RKO (cell line): ENCODE measurements at places on chromosomes 12 and 14.

GRCh38 chr12:45637242-45637641, 92.3 kb upstream of the ARID2 start:
- no peak for DNase-seq

DNA sequence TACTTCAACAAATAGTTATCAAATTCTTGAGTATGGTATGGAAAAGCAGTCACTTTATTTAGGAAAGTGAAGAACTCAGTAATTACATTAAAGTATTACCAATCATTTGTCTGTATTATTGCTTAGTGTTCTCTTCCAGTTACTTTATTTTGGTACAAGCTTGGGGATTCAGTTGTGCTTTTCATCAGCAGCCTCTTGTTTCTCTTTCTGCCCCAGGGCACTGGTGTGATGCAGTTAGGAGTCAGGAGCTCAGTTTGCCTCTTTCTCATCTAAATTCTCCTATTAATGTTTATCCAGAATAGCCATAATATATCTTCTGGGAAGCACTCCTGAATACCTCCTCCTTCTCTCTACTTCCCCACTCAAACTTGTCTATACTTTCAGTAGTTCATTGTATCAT, 25.7 kb downstream of the PMCH start:
- DNase-seq, result no peak

DNA sequence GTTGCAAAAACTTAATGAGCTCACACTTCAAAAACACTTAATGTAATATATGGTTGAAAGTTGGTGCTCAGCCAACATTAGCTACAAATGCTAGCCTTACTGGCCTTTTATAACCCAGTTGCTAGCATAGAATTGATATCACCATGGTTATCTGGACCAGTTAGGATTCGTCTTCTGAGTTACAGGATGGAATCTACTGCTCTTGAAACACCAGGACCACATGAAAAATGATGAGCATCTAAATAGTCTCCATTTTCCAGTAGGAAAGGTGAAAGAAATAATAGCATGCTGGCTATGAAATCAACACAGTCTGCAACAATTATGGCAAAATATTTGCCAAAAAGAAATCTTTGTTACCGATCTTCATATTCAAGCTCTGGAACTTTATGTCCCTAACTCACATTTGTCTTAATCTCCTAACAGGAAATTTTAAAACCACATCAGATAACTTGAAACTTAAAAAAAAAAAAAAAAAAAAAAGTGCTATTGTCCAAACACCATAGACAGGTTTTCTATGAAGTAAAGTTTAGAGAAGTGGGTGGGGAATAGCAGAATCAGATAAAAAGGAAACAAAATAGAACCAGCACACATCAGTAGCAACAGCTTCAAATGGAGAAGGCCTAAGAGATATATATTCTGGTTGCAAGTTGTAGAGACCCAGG, 12.6 kb upstream of the CD69 start:
- no peak for DNase-seq

- DNase-seq, result no peak
These were observed 5.4 kb downstream of the TXNRD1 start for GRCh38 chr12:104220931-104221330.

- no peak for DNase-seq
These were observed 21.8 kb downstream of the DHX37 start for GRCh38 chr12:124967016-124967739.

DNA sequence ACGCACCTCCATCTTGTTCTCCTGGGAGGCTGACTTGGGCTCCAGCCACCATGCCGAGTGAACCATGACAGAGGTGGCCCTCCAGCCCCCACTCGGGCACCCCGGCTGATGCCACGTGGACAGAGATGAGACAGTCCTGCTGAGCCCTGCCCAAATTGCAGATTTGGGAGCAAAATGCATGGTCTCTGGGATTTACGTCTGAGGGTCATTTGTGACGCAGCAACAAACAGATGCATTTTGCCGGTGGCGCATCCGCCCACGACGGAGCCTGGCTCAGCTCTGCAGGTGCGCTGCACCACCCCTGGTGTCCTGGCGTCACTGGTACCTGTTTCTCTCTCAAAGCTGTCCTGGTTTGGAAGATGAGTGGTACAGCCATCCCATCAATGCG, 31.1 kb upstream of the INF2 start:
- no peak for DNase-seq

DNA sequence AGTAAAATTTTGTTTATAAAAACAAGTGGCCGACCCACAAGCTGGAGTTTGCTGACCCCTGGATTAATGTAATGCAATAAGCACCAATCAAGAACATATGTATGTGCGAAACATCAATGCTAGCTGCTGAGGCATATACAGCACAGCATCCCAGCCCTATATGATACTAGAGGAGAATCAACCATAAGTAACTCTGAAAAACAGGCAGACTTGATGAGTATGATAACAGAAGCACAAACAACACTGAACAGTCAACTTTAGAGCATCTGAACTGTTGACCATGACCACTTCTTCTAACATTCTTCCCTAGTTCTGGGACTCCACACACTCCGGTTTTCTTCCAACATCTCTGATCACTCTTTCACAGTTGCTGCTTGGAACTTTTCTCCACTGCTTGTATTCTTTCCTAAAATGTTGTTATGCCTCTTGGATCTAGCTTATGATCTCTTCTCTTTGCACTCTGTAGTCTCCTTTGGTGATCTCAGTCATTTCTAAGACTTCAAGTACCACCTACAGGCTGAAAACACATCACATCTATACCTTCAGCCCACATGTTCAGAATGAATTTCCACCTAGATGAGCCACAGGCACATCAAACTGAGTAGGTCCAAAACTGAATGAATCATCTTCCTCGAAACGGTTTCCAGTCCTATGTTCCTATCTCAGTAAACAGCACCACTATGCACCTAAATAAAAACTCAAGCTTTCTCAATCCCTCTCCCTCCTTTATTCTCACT, 57.2 kb downstream of the STXBP6 start:
- DNase-seq, result no peak

GRCh38 chr14:93975791-93976476, 436 bp downstream of the ASB2 start:
- DNase-seq, result no peak

DNA sequence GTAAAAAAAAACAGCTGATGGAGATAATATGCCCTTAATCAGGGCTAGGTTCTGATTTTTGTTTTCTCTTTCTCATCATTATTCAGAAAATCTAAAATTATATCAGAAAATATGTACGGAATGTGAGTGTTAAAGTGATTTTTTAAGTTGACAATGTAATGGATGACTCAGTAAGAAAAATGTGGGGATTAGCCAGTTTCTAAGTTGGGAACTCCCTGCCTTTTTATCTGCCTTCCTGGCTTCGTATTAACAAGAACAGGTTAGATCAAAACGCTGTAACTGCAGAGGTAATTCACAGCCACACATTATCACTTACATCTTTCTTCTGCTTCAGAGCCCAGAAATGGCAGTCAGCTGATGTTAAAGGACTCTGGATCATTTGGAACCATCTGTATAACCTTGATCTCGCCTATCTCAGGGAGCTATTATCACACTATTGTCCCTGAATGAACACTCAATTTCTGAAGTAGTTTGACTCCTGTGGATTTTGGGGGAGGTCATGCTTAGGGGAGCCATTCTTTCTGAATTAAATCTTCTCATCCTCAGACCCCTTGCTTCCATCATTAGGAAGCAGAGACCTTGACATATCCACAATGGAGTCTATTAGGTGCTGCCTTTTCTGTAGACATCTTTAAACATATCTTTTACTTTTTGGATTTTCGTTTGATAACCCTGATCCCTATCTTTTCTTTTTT, 135.7 kb upstream of the SLC16A7 start:
- DNase-seq, result no peak

GRCh38 chr12:32265951-32266350, 133.4 kb upstream of the FGD4 start:
- no peak for DNase-seq

GRCh38 chr12:96427269-96427729, 27.1 kb upstream of the CDK17 start:
- DNase-seq, result peak; percentile 100

- DNase-seq, result peak; percentile 96
These were observed 78.2 kb downstream of the PHLDA1 start for GRCh38 chr12:75953312-75953906.

- no peak for DNase-seq
These were observed 10.8 kb downstream of the SDSL start for GRCh38 chr12:113432986-113433385.

DNA sequence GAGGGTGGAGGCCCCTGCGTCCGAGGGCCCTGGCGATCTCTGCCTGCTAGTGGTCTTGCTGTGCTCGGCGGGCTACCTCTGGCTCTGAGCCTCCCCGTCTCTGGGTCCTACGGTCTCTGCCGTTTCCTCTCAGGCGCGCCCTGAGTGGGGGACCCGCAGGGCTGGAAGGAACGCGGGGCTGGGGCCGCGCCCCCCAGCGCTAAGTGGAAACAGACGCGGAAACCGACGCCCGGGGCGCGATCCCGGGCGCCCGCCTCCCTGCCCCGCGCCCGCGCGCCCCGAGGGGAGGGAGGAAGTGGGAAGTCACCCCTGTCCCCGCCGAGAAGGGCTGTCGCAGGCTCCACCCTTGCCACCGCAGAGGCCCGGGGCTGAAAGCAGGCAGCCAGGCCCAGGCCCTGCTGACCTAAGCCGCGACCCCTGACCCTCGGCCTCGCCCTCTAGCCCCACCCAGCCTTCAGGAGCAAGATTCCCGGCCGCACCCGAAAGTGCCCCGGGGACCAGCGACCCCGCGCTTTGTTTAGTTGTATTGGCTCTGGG, 831 bp downstream of the CRIP1 start:
- no peak for DNase-seq

GRCh38 chr12:52033446-52034140, 17.6 kb upstream of the NR4A1 start:
- no peak for DNase-seq

GRCh38 chr14:85444635-85445034, 85.3 kb upstream of the FLRT2 start:
- DNase-seq, result no peak

DNA sequence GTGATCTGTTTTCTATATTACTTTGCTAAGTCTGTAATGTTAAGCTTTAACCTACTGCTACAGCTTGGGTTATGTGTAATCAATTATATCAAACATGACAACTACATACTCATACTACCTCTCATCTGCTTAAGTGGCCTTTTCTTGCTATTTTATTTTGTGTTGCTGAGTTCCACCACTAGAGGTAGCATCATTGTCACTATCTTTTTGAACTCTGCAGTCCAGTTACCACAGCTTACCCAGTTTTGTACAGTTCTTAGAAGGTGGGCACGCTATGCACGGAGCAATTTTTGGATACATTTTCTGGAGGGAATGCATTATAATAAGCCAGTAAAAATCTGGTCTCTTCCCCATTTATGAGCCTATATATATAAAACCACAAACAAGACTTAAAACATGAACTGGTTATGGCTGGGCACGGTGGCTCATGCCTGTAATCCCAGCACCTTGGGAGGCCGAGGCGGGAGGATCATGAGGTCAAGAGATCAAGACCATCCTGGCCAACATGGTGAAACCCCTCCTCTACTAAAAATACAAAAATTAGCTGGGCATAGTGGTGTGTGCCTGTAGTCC, 48.5 kb downstream of the SAV1 start:
- peak; percentile 62 for DNase-seq

DNA sequence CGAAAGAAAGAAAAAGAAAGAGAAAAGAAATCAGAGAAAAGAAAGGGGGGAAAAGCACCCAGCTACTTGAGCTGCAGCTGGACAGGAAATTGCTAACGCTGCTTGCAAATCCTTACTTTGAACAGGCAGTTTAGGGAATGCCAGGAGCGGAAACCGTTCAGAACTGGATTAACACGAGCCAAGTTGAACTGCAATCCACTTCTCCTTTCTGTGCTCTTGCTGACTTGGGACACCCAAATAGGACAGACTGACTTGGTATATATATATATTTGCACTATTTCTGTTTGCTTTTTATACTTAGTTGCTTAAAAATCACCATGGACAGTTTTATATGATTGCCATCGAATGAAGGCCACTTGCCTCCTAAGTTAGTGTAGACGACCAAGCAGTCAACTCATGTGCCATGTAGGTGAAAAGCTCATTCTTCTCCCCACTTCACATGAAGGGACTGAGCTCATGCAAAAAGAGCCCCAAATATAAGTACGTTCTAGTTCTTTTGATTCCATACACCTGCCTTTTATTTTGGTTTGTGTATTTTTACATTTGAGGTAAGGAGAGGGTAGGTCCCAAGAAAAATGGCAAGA, 5.5 kb downstream of the DUSP6 start:
- peak; percentile 71 for DNase-seq

DNA sequence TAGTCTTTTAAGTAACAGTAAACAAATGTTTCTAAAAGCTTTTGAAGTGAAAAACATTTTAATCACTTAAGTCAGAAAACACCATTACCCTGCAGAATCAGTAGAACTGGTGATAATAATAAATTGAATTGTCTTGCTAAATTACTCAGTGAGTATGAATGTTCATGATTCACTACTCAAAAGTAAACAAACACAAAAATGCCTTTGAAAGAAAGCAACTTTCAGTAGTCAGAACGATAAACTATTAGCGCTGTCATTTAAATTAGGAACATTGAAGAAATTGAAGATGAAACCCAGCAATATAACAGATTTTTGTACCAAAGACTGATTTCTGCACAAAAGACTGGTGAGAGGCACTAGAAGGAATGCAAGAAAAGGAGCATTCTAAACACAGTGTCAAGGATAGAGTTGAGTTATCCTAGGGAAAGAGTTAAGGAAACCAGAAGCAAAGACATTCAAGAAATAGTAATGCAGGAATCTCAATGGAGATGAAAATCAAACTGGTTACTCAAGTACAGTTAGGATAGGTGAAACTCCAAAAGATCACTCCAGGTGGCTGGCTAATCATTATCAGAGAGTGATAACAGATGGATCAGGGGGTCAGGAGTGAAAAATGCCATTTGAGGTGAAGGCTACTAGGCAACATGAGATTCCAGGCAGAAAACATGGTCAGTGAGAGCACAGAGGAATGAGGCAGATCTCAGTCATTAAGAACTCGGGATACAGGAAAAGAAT, 77.4 kb upstream of the ALG10 start:
- DNase-seq, result no peak

DNA sequence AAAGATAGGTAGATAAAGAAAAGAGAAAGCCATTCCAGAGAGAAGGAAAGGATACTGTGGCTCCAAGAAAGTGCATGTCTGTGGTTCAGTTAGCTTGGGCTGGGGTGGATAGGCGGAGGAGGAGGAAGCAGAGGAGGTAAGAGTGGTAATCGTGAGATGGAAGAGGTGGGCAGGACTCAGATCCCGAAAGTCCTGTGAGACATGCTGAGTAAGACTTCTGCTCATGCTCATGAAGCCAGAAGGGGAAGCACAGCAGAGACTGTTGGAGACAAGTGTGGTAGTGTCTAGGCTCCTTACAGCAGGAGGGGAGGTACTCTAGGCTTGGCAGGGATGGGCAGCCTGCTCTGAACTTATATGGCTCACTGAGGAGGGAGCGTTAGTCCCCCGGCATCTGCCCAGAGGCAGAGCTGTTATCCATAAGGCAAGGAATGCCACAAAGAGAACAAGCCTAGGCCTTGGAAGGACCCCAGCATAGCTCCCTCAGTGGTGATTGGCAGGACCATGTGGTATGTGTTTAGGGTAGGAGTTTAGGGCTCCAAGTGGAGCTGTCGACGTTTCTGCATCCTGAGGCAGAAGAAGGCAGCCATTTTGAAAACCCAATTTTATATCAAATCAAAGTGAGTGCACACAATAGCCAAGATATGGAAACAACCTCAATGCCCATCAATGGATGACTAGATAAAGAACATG, 135.3 kb downstream of the SMOC1 start:
- no peak for DNase-seq

- no peak for DNase-seq
These were observed 22.1 kb downstream of the OR10P1 start for GRCh38 chr12:55658635-55659391.

- DNase-seq, result no peak
These were observed 7.0 kb downstream of the NOC4L start for GRCh38 chr12:132151145-132151765.

- no peak for DNase-seq
These were observed 3.0 kb downstream of the NPFF start for GRCh38 chr12:53504004-53504920.
